ENCODE measurements at places on chromosomes 13 and 19.

DNA sequence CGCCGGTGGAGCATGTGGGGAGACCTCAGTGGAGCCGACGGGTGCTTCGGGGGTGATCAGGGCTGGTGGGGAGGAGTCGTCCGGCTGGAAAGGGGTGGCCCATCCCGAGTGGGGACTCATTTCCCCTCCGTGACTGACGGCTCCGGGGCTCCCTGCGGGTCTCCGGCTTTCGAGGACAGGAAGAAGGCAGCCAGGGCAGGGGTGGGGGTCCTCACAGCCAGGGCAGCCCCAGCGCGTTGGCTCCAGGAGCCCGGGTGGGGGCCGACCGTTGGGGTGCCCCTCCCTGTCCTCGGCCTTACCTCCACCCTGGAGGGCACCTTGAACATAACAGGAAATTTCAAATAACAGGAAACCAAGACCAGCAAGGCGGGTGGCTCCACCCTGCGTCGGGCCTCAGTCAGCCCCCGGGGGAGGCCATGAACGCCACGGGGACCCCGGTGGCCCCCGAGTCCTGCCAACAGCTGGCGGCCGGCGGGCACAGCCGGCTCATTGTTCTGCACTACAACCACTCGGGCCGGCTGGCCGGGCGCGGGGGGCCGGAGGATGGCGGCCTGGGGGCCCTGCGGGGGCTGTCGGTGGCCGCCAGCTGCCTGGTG, at the start of gene S1PR4:
Gene S1PR4 (plus strand): TSS at position 393 of the 596 bp plus-strand sequence. CDS start 24 bp downstream, at position 417.
- DNase-seq: no peak

DNA sequence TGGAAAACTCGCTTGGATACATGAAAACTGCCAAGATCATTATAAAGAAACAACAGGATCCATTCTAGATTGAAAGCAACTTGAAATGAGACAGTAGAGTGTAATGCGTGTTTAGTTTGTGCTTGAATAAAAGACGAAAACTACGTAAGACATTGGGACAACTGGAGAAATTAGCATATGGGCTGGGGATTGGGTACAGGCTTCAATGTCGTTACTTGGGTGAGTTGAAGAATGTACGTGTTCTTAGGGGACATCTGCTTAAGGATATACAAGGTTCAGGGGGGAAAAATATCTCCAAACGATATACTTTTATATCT, 471 bp upstream of the ERVK3-1 start:
- DNase-seq: no peak

DNA sequence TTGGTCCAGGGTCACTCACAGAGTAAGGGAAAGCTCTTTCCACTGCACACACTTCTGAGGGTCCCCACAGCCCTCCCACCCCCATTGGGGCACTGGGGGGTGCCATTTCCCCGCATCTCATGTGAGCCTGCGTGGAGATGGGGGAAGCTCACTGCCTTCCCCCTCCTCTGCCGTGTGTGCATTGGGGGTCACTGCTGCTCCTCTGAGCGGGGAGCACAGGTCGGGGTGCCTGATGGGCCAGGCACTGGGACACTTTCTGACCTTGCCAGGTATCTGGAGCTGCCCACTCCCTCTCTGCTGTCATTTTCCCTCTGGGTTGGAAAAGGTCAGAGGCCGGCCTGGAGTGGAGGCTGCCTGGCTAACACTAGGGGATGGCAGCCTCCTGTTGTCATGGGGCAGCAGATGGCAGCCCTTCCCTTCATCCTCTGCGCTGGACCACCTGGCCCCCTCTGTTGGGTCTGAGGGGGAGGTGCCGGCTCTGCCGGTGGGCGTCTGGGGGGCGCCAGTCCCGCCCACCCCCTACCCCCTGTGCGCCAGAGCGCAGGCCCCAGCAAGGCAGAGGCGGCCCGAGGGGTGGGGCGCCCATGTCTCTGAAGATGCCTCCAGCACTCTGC, 9.1 kb downstream of the SSBP4 start:
- DNase-seq: no peak

GRCh38 chr13:77310161-77310560, 16.7 kb downstream of the MYCBP2 start:
- no peak for DNase-seq

- no peak for DNase-seq
Measured at GRCh38 chr13:31674051-31674450, 65.3 kb upstream of the RXFP2 start.

- no peak for DNase-seq
Measured at GRCh38 chr19:41456342-41456918, 13.5 kb downstream of the ERICH4 start.

DNA sequence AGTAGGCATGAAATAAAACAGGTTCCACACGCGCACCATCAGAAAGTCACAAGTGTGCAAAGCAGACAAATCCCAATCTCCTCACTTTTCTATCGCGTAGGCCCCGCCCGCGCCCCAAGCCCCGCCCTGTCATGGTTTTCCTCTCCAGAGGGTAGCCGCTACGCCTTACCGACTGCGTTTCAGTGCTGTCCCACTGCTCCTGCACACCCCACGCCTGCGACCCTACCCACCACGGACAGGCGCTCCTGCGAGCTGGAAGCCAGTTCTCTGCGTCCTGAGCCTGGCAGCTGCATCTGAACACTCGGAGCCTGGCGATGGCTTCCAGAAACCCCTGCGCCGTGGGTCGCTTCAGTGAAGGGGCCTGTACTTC, 379 bp upstream of the ZNF470 start:
- DNase-seq: peak; percentile 9

DNA sequence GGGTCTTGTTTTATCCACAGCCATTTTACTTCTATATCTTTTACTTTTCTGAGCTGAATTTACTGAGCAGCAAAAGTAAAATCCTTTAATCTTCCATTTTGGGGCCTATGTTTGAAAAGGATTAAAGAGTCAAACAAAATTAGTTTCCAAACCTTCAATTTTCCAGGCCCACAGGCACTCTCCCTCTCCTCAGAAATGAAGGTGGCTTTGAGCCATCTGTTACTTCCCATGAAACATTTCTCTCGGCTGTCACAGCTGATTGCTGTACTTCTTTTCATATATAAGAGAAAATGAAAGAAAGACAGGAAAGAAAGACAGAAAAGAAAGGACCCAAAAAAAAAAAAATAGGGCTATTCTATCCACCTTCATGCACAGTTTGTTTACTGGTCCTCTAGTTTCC, 194.9 kb downstream of the LACC1 start:
- no peak for DNase-seq

DNA sequence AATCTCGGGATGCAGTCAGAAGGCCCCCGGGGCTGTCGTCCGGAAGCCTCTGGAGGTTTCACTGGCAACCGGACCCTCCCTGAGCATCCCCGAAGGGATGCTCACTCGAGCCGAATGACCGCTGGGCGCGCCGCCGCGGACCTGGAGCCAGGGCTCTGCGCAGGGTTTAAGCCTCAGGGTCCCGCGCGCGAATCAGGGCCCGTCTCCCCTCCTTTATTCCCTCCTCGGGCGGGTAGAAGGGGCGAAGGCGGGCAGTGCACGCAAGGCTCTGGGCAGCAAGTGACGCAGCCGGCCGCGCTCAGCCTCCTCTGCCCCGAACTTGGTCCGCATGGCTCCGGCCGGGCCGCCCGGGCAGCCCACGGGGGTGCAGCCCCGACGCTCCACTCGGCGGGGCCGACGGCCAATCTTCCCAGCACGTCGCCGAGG, 572 bp downstream of the SHISA2 start:
- no peak for DNase-seq

- DNase-seq: peak; percentile 98
Measured at GRCh38 chr19:18478545-18479311, 40.8 kb upstream of the ISYNA1 start.

DNA sequence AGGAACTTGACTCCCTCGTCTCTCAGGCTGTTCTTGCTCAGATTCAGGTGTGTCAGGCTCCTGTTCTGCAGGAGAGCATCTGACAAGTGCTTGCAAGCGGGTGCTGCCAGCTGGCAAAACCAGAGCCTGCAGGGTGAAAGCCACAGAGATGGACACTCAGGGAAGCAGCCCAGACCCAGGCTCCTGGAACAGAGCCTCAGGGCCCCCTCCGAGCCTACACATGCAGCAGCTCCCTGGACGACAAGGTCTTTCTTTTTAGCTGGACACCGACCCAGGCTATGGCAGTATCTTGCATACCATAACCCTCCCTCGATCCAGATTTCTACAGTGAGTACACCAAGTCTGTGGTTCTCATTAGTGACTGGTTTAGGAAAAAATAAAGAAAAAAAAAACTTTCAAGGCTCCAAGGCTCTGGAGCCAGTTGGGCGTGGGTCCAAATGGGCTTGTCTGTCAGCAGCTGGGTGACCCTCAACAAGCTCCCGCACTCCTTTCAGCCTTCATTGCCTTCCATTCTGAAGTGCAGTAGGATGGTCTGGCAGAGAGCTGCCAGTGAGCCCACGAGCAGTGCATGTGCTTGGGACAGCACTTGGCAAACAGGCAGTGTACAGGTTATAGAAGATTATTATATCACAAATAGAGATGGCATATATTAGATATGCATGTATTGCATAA, 29.9 kb downstream of the NLRP13 start:
- DNase-seq: no peak

DNA sequence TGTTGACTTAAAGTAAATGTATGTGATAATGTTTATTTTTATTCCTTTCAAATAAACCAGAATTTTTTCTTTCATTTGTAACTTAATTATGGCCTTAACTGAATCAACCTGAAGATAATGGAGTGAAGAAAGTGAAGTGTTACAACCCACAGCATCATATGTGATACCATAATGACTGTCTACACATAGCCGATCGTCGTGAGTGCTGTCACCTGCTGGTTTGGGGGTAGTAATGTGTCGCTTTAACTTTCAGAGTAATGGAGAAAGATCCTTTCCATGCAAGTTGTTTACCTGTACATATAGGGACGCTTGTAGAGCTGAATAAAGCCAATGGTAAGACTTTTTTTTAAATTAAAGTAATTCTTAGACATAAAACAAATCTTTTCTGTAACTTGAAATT, 9.9 kb downstream of the CDC16 start:
- DNase-seq: no peak

All from inflammatory macrophage treated with lipopolysaccharide for 1 hour (primary cell).